ENCODE measurements at places on chromosomes 7 and 10. TPM values are rescaled to one million over a fixed set of nuclear protein-coding genes. Genes with fewer than 3 reads are reported as not detected.

The SLC26A4 gene
- total RNA-seq, result 6.5 TPM

The GNAT3 gene
- total RNA-seq, result not detected

The TAS2R4 gene
- total RNA-seq, result 0.22 TPM

- DNase-seq, result no peak
Measured at GRCh38 chr10:44397476-44398225, 12.8 kb upstream of the CXCL12 start.

DNA sequence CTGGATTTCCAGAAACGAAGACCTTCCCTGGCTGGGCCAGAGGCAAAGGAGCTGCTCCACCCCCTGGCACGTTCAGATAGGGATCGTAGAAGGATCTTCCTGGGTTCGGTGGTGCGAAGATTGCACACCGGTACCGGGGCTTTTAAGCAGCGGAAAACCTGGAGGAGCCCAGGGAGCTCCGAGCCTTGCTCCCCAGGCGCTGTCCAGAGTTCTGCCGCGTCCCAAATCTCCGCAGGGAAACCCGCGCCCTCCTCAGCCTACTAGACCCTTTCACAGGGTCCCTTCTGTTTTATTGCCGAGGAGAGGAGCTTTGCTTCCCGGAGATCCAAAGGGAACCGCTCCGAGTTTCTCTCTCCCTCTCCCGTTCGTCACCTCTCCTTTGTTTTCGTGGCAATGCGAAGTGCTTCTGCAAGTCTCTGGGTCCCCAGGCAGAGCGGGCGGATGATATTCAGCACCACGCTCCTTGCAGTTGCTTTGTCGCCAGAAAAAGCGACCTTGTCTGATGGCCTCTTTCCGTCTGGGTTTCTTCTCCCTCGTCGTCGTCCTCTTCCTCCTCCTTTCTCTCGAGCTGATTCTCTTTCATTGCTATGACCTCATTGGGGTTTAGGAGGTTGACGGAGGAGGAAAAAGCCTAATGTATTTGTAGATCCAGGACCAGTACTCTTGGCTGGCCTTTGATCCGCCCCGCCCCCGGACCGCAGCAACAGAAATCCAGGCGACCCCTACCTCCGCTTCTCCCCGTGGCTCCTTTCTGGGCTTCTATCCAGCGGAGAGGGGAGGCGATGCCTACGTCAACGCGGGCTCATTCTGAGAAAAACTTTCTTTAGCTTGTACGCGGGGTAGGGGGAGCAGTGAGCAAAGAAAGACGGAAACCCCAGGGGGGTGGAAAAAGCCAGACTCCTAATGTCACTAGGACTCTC lies at the start of gene TMEM196:
TSS of gene TMEM196 (minus strand) at position 777 of the 920 bp plus-strand sequence. CDS start 921 bp downstream, outside the sequence.
- no peak for DNase-seq

DNA sequence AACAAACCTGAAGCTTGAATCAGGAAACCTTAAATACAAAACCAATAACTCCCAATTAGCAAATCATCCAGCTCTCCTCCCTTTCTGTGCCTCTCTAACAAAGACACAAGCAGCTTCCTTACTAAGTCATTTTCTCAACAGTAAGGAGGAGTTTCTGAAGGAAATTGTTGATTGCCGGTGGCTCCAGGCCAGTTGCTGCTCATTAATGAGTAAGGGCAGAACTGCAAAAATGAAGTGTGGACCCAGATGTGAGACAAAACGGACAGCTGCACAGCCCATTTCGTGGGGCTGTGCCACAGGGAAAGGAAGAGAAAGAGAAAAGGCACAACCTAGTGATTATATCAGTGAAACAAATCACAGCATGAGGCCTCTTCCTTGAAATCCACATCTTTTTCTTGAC lies 42.8 kb upstream of the RHOBTB1 start:
- DNase-seq, result no peak

GRCh38 chr10:122981066-122981464 lies 864 bp downstream of the PSTK start:
- DNase-seq, result peak; percentile 11

DNA sequence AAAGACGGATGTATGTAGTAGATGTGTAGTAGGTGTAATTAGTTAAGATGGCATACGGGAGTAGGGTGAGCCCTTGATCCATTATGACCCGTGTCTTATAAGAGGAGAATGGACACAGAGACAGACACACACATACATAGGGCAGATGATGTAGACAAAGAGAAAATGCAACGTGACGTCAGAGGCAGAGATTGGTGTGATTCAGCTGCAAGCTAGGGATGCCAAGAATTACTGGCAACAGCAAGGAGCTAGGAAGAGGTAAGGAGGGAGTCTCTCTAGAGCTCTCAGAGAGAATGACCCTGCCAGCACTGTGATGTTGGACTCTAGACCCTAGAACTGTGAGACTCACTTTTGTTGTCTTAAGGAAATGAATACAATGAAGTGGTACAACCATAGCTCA lies 247.0 kb upstream of the HABP2 start:
- DNase-seq, result no peak

DNA sequence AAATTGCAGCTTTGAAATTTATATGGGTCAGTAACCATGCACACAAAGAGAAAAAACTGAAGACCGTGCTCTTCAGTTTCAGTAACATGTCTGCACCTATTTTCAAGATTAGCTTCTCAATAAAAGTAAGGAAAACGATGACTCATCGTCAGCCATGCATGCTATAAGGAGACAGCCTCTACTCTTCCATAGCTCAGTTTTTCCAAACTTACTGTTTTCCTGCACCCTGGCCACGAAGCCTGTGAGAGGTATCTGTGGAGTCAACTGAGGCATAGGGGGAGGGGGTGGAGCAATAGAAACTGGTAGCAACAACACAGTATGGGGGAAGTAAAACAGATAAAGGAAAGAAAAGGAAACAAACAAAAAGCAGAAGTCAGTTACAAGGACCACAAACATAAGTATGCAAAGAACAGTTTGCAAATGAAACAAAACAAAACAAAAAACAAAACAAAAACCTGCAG lies 58.0 kb downstream of the PDSS1 start:
- no peak for DNase-seq

DNA sequence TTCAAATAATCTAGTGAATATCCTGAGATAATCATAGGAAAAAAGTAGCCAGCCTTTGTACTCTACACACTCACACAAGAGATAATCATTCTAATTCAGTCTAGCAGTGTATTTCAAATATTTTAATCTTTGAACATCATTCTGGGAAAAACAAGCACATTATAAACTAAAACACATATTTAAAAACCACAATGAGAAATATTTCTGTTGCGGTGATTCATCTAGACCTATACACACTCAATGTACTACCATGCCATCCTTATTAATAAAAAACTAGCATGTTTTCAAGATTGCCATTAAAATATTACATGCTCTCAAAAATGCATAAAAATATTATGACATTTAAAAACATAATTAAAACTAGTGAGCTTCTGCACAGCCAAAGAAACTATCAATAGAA lies 11.8 kb downstream of the COG5 start:
- DNase-seq, result no peak
